Sigmoid colon (tissue), 7 donors: ENCODE measurements at places on chromosomes 13 and 19. TPM values are rescaled to one million over a fixed set of nuclear protein-coding genes. Genes with fewer than 3 reads are reported as not detected.

Gene TYROBP
- total RNA-seq, result 172 TPM

Gene TPTE2
- total RNA-seq, result not detected

Gene TJP3
- total RNA-seq, result 2.8 TPM

- DNase-seq, result peak; percentile 58
Observed at GRCh38 chr13:114081761-114082681, 50.4 kb downstream of the RASA3 start.

Gene KIR2DL3
- not detected for total RNA-seq

GRCh38 chr19:56153507-56153906 lies 12.4 kb downstream of the ZNF444 start:
- no peak for DNase-seq

DNA sequence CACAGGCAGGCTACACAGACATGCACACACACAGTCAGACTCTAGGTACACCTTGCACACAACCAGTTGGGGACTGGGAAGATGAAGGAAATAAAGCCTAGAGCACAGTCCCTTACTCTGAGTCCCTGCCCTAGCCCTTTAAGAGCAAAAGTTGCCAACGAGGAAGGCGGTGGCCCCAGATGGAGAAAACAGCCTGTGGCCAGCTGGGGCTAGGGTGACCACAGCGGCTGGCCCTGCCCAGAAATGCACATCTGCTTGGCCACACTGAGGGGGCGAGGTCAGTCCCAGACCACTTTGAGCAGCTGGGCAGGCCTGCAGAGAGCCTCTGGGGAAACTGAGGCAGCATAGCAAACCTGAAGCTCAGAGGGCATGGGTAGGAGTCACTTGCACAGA lies 52.3 kb downstream of the PTPRS start:
- no peak for DNase-seq

Gene ZNF823
- total RNA-seq, result 4.1 TPM

Gene CEACAM3
- not detected for total RNA-seq

Gene ADGRE3
- not detected for total RNA-seq

DNA sequence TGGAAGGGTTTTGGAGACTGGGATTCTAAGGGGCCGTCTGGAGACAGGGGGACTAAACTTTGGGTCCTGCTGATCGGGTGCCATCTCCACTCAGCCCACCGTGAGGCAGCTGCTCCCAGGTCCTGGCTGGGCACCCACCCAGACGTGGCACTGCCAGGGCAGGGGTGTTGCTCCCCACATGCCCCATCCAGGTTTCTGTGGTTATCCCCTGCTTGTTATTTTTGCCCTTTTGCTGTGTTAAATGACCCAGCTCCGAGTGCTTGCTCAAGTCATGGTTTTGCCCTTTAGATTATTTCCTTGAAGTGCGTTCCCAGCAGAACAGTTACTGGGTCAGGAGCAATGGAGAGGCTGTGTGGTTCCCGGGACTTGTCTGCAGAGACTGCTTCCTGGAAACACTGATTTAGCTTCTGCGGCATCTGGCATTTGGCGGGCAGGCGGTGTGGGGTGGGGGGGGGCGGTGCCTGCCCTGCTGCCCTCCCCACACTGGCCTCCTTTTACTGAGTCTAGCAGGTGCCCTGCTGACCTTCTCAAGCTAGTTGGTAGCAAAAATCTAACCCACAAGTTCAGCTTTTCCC lies 1.9 kb downstream of the RAB11B start:
- peak; percentile 83 for DNase-seq

DNA sequence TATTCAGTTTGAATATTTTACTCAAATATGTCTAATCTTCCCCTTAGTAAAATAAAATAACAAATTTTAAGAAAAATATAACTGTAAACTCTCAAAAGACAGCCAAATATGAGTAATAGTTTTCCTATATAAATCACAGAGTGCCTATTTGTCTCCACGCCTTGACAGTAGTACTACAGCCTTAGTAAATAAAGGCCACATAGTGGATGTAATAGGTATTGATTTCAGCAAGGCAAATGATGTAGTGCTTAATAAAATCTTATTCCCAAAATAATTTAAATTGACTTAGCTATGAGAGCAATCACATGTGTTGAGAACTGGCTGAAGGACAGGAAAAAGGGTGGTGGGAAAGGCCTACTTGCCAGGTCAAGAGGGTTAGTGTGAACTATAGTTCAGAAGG lies 747.2 kb downstream of the OLFM4 start:
- no peak for DNase-seq

DNA sequence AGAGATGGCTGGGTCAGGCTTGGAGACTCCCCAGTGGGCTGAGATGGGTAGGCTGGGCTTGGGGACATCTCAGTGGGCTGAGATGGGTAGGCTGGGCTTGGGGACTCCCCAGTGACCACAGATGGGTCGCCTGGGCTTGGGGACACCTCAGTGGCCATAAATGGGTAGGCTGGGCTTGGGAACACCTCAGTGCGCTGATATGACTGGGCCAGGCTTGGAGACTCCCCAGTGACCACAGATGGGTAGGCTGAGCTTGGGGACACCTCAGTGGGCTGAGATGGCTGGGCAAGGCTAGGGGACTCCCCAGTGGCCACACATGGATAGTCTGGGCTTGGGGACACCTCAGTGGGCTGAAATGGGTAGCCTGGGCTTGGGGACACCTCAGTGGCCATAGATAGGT lies 12.8 kb downstream of the IQCN start:
- DNase-seq, result no peak

GRCh38 chr19:39032063-39032918 lies at the start of gene FBXO27:
FBXO27 (minus strand) TSS chr19:39032549; CDS start chr19:39032227, 322 bp downstream.
- DNase-seq, result peak; percentile 66

- no peak for DNase-seq
Observed at GRCh38 chr19:3771906-3772455, at the start of gene RAX2. RAX2 (minus strand) TSS chr19:3772228; CDS start chr19:3771742, 486 bp downstream.

DNA sequence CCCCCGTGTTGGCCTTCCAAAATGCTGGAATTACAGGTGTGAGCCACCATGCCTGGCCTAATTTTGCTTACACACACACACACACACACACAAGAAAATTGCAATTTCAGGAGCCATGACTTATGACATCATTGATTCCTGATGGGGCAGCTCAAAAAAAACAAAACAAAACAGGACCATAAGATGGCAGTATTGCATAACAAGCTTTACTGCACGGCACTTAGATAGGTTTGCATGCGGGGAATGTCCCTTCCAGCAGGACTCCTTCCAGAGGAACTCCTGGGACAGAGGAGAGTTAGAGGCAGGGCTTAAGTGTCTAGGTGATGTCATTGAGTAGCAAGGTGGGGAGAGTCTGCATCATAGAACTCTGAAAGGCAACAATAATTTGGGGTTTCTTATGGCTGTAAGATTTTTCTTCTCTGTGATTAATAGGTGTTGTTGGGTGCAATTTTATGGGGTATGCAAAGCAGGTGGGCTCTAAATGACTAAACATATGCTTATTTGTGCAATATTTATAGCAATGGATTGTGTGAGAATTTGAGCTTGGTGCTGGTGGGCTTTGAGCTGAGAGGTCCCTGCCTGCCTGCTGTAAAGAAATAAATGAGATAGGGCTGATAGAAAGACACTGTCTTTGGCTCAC lies 9.0 kb upstream of the ACSBG2 start:
- DNase-seq, result no peak

DNA sequence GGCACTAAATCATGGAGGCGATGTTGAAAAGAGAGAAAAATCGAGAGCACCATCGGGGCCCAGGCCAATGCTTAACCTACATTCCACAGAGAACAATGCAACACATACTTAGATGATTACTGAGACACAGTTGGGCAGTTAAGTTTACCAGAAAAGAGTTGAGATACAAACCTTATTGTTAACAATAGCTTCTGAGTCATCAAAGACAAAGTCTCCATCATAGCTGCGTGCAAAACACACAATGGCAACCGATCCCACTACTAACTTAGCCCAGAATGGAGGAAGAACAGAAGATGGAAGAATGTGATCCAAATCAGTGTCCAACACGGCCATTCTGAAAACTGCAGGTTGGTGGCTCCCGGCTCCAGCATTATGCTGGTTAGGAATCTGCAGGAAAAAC lies 6.2 kb downstream of the TMTC4 start:
- DNase-seq, result no peak

- peak; percentile 80 for DNase-seq
Observed at GRCh38 chr19:2083174-2083854, 12.8 kb downstream of the MOB3A start.
